ENCODE measurements at places on chromosomes 1 and 21.

DNA sequence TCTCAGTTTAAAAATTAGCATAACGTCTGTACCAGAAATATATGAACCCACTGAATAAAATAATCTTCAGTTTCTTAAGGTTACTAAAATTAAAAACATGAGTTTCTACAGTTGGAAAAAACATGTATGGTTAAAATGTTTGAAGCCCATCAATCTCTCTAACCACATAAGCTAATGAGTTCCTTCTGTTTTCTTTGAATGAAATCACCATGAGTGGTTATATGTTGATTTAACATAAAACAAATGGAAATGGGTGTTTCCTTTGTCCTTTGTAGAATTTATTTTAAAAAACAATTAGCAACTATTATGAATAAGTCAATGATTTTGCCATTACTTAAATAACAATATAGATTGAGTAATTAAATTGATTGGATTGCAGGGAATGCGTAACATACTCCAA, 3.0 kb upstream of the ADGRL2 start:
- no peak for DNase-seq

- no peak for DNase-seq
Measured at GRCh38 chr1:15016001-15016400, 137.5 kb upstream of the TMEM51 start.

- no peak for DNase-seq
Measured at GRCh38 chr1:117240547-117240946, 29.8 kb upstream of the VTCN1 start.

DNA sequence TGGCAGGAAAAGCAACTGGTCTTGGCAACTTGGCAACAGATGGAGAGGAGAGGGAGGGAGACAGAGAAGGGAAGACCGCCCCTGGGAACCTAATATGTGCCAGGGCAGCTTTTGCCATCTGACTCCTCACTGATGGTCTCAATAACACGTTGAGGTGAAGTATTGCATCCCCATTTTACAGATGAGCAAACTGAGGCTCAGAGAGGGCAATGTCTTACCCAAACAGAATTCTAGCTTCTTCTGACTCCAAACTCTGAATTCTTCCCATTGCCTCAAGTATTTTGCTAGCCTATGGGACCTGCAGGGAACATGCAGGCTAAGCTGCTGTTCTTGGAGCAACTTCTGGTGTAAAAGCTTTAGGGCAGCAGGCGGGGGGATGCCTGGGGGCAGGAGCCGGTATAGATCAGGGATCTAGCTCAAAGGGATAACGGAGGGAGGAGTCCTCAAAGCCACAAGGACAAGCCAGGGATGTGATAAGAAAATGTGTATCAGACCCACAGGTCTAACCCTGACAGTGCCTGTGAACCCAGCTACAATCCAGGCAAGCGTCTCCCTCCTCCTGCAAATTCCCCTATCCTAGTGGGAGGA, 7.2 kb upstream of the GUCA2A start:
- DNase-seq = no peak

DNA sequence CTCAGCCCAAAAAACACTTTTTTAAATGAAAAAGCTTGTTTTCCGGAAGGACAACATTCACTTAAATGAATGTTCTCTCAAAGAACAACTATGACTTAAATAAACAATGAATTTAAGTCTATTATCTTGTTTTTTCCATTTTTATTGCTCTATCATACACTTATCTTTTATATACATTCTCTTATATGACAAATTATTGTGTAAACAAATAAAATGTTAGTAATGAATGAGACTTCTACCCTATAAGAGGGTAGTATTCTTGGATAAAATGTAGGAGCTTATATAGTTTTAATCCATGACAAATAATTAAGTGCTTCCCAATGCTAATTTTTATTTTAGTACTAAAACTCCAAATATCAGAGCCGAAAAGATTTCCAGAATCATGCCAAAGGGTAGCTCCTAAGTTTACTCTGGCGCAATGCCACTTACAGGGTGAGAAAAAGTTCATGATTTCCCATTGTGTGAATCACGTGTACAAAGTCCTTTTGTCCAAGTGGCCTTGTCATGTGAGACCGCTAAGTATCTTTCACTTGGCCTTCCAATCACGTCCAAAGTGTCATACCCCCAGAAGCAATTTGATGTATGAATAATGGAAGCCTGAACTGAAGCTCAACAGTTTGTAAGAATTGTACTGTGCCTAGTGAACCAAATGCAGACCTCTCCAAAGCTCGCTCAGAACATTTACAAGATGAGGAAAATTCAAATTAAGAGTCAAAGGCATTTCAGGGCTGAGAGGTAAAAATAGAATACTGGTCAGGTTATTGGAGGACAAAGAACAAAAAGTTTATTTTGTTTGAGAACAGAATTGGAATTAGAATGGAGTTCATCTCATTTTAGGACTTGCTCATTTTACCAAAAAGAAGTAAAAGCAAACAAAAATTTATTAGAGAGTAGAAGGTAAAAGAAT, 56.6 kb upstream of the C1orf21 start:
- no peak for DNase-seq

- DNase-seq = no peak
Measured at GRCh38 chr1:93959413-93959812, 50.2 kb upstream of the GCLM start.

- DNase-seq = no peak
Measured at GRCh38 chr1:32917521-32917920, 16.3 kb upstream of the TMEM54 start.

DNA sequence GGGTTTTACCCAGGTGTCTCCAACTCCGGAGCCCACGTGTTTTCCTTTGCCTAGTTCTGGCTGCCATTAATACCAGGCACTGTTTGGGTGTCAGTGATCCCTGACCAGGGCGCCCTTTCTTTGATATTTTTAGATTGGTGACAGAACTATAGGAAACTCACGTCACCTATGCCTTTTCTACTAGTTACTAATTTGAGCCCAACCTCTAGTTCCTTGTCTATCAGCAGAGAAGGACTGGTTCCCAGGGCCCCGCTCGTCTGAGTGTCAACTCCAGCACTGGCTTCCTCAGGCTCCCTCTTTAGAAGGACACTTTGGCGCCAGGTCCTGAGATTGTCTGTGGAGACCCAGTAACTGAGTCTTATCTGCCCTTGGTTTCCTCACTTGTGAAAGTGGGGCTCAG, 9.4 kb downstream of the MFN2 start:
- DNase-seq = no peak

- DNase-seq = no peak
Measured at GRCh38 chr1:56663846-56664245, 18.7 kb downstream of the PRKAA2 start.

DNA sequence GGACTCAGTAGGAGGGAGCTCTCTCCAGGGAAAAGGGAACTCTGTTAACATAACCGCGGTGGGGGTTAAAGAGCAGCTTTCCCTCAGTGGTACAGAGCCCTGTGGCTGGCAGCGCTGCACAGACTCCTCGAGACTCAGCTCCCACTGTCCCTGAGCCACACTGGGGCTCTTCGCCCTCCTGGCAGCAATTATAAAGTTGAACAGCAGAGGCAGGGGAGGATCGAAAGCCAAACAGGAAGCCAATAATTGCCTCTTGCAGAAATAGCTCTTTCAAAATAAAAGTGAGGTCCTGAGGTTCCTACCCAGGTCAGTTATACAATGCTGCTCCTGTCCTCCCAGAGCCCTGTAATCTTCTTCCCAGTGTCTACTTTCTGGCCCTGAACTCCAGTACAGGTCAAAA, 77.0 kb downstream of the FAM78B start:
- no peak for DNase-seq

Data from breast epithelium (tissue), 4 donors.